ENCODE measurements at places on chromosomes 3 and 15. TPM values are rescaled to one million over a fixed set of nuclear protein-coding genes. Genes with fewer than 3 reads are reported as not detected.

PRR23A gene
- total RNA-seq = not detected

- DNase-seq = no peak
Observed at GRCh38 chr3:13046569-13047274, 26.5 kb downstream of the IQSEC1 start.

- no peak for DNase-seq
Observed at GRCh38 chr3:193894121-193894863, 241.7 kb upstream of the HES1 start.

GRCh38 chr3:59502806-59503205, 453.0 kb upstream of the CFAP20DC start:
- no peak for DNase-seq

CHST13 gene
- total RNA-seq = not detected

SLC25A26 gene
- 32.5 TPM for total RNA-seq

CPLX3 gene
- not detected for total RNA-seq

- DNase-seq = no peak
Observed at GRCh38 chr3:2898591-2899353, 211.4 kb downstream of the IL5RA start.

GRCh38 chr3:30004481-30004880, 601.9 kb upstream of the TGFBR2 start:
- no peak for DNase-seq

Measured in thoracic aorta (tissue), 2 donors.